ENCODE measurements at places on chromosomes 11 and 22. TPM values are rescaled to one million over a fixed set of nuclear protein-coding genes. Genes with fewer than 3 reads are reported as not detected.

Gene NRGN
- total RNA-seq = 0.20 TPM

Gene WT1
- total RNA-seq = not detected

Gene CCDC87
- total RNA-seq = 0.56 TPM

Gene PKNOX2
- total RNA-seq = 10.4 TPM

Gene RABL2B
- total RNA-seq = 18.2 TPM

Gene ARHGAP32
- total RNA-seq = 11.7 TPM

Gene GANAB
- total RNA-seq = 612 TPM
